ENCODE measurements at places on chromosomes 4 and X.

GRCh38 chr4:138414202-138414601 is 172.1 kb upstream of the SLC7A11 start:
- DNase-seq, result no peak

GRCh38 chr4:106694232-106694631 is 325.7 kb upstream of the GIMD1 start:
- DNase-seq, result no peak

GRCh38 chr4:80322716-80323115 is 12.8 kb upstream of the CFAP299 start:
- DNase-seq, result no peak

DNA sequence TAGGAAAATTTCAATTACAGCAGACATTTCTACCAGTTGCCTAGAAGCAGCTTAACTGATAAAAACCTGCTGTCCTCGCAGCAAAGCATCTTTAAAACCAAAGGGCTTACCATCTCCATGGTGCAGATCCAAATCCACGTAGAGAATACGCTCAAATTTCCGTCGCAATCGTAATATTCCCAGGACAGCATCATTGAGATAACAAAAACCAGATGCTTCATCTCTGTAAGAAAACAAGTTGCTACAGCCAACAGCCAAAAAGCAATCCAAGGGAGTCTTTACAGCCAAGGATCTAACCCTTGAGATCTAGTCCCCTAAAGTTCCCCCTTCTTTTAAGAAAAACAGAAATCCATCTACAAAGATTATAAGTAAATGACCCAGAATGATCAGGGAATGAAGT is 77.6 kb downstream of the HDAC8 start:
- DNase-seq, result no peak

GRCh38 chr4:153465140-153465539 is 1.0 kb upstream of the TMEM131L start:
- no peak for DNase-seq

DNA sequence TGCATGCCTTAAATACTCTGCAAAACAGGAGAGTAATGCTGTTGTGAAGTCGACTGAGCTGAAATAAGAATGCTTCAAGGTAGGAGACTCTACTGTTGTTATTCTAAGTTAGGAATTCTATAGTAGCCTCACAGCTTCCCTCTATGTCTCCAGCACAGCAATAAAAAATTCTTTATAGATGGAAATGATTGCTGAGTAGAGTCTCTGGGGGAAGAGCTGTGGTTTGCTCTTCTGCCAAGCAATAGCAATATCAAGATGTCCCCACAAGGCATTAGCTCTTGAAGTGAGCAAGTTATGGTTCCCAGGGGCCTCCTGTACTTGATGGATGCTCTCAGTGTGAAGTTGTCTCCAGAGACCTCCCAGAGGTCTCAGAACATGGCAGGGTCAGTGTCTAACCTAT is 880.6 kb upstream of the FRG1 start:
- DNase-seq, result no peak

DNA sequence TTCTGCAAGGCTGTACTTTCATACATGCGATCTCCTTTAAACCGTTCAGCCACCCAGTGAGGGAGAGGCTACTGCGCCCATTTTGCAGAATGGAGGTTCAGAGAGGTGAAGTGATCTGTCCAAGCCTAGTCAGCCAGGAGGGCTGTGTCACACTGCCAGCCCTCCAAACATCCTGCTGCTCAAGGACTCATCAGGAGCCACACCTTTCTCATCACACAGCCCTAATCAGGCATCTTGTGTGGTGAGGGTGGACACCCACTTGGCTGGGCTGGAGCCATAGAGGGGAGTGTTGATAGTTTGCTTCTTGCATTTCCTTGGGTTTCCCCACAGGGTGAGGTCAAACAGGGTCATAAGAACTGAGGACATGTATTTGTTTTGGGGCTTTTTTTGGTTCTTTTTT is 5.4 kb upstream of the CXCR3 start:
- DNase-seq, result no peak

GRCh38 chr4:128357286-128357685 is 69.7 kb upstream of the PGRMC2 start:
- no peak for DNase-seq

DNA sequence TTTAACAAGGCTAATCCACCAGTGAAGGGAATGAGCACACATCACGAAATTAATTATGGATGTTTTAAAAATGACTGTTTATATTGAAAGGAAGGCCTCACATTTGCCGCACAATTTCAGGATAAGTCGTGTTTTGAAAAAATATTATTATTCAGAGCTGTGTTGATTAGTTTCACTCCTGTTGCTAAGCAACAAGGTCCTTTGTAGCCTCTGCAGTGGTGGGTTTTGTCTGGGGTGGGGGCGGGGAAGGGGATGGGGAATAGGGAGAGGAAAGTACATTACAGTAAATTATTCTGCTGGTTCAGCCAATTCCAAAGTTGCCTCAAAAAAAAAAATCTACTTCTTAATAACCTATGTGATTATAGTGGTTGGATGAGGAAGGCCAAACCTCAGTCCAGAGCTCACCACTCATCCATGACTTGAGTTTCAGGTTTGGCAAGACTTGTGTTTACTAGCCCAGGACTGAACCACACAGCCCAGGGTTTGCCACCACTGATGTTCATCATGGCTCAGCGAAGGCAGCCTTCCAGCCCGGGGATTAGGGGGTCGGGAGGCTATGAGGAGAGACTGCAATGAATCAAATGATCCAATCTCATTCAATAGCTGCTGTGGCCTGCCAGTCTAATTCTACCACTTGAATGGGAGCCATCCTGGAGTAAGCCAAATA is 162.5 kb upstream of the ATP6AP2 start:
- no peak for DNase-seq

- no peak for DNase-seq
Measured at GRCh38 chr4:71830-72229, 18.7 kb downstream of the ZNF595 start.

DNA sequence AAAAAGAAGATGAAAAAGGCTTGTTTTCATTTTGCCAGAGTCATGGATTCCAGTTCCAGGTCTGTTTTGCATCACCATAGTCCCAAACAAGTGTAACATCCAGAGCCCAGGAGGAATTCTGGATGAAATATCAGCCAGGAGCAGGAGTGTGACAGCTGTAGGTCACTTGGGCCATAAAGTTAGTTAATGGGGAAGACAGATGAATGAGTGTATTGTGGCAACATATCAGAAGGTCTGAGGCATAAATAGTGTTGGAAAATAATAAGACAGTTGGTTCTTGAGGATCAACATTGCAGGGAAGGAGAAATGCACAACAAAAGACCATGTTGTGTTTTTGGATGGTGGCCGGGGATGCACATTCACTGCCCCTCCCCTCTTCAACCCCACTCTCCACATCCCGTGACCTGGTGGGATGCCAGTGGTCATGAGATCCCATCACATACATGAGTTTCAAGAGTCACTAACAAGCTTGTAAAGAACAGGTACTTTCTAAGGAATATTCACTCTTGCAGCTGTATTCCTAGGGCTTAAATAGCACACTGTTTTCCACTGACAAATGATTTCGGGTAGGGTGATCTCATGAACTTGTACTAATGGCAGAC is 83.1 kb upstream of the IGFBP7 start:
- DNase-seq, result no peak

DNA sequence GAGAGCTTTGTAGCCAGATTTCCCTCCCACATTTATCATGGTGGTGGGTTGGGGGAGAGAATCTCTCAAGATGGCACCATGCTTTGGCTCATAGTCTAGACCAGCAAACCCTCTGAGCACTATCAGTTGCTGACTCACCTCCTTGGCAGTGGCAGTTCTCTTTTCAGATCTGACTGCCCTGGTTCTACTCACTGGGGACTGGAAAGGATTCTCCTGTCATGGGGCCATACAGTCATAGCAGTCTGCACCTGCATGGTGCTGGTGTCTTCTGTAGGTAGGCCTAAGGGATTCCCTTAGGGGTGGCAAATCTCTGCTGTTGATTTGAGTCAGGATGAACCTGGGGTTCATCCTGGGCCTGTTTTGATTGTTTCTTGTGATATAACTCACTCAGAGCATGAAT is 2.6 kb downstream of the TEX13B start:
- no peak for DNase-seq

- DNase-seq, result no peak
Measured at GRCh38 chrX:127025013-127025412, 205.5 kb downstream of the PRR32 start.

DNA sequence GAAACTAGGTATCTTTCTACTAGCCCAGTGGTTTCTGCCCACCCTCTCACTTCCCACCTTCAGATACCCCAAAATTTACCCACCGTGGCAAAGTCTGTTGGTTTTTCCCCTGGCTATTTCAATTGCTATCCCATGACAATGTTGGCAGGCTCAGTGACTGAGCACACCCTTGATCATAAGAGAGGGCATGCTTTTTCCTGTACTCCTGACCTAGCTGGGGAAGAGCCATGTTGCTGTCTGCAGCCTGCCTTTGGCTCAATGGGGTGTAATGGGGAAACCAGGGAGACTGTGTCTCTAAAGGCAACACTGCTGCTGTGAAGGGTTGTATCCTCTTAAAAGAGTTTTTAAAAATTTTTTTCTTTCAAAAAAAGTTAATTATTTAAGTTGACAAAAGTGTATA is 90.4 kb upstream of the CITED1 start:
- no peak for DNase-seq

- DNase-seq, result no peak
Measured at GRCh38 chr4:76120199-76120598, 28.0 kb downstream of the NUP54 start.

DNA sequence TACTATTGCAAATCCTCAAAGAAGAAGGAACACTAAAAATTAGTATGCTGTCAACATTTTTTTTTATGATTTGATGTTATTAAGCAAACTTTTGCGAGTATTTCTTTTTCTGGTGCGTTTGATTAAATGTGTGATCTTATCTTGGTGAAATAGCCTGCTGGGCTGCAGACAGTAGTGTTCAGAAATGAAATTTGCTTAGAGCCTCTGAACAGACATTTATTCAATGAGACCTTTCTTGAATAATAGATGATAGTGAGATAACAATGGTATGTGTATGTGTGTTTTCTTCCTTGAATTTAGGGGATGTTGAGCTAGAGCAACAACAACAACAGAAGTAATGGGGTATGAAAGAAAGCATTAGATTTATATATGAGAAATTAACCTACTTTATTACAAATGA is 12.7 kb downstream of the ADGRL3 start:
- no peak for DNase-seq

DNA sequence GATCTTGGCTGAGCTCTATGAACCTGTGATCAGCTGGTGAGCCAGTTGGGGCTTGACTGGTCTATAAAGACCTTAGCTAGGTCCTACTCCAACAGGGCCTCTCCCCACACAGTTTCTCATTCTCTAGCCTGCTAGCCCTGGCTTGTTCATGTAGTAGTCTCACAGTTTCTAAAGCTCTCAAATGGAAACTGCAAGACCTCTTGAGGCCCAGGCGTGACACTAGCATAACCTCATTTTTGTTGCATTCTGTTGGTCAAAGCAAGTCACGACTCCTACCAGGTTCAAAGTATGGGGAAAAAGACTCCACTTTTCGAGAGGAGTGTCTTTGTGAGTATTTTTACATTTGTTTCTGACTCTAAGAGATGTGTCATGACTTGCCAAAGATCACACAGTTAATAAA is 50.9 kb downstream of the CEP44 start:
- DNase-seq, result no peak

GRCh38 chr4:173801876-173802661 is 272.0 kb upstream of the HAND2 start:
- DNase-seq, result no peak

DNA sequence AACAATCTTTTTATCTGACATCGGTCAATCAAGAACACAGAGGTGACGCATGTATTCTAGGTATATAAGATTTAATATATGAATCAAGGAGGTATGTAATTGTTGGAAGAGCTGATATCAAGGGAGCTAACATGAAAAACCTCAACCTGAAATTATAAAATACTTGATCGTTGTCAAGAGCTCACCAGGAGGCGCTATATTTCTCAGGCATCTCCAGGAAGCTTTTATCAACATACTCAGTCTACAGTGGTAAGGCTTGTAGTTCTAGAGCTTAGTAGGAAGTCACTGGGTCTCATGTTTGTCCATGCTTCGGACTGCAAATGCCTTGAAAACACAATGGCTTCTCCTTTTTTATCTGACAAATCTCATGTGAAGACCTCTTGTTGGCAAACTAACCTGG is 156.1 kb downstream of the GRXCR1 start:
- no peak for DNase-seq

DNA sequence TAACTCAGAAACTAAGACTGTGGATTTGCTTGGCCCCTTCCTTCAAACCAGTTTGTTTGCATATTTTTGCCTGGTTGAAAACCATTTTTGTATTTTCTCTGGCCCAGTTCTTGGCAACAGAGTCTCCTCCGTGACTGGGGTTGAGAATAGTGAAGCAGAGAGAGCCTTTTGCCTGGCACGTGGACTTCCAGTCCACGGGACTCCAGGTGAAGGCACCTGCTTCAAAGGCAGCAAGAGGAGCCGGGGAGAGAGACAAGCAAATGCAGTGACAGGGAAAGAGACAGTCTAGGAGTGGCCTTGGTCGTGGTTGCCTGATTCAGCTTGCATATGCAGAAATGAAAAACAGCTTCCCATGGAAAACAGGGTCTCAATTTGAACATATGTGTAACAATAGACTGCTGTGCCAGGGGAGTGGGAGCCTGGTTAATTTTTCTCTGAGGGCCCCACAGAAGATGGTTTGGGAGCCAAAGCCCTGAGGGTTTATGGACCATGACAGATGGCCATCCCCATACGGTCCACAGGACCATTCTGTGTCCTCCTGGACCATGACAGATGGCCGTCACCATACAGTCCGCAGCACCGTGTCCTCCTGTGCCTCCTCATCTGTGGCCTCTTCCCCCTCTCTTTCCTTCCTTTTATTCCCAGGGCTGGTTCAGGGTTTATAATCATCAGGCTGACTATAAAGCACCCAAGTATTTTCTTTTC is 272.2 kb upstream of the RASGEF1B start:
- no peak for DNase-seq

GRCh38 chr4:72496119-72496518 is 72.9 kb downstream of the ADAMTS3 start:
- no peak for DNase-seq

GRCh38 chr4:34718576-34719245 is 1525.6 kb downstream of the ARAP2 start:
- no peak for DNase-seq

DNA sequence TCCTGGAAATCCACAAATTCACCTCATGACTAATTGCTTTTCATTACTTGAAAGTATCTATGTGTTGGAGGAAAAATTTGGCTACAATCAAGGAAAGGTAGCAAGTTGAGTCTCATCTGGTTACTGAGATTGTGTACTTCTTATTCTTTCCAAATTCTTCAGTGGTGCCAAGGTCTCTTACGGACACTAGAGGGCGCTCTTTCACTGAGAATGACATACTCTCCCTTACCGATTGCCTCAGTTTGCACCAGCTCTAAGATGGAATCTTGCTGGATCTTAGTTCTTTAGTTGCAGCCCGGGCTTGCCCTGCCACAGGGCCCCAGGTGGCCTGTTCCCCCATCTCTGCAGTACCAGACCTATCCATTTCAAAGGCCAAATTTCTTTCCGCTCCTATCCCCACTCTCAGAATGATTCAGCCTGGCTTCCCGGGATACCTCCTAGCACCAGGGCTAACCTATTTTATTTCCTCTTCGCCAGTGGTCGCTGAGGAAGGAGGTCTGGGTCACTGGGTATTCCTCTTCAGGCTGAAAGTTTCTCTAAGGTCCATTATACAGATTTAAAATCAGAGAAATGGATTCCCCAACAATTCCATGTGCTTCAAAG is 24.6 kb upstream of the GPR50 start:
- peak; percentile 26 for DNase-seq

- no peak for DNase-seq
Measured at GRCh38 chr4:14131335-14131734, 503.8 kb upstream of the BOD1L1 start.
